ENCODE measurements at places on chromosomes 5 and 9.

DNA sequence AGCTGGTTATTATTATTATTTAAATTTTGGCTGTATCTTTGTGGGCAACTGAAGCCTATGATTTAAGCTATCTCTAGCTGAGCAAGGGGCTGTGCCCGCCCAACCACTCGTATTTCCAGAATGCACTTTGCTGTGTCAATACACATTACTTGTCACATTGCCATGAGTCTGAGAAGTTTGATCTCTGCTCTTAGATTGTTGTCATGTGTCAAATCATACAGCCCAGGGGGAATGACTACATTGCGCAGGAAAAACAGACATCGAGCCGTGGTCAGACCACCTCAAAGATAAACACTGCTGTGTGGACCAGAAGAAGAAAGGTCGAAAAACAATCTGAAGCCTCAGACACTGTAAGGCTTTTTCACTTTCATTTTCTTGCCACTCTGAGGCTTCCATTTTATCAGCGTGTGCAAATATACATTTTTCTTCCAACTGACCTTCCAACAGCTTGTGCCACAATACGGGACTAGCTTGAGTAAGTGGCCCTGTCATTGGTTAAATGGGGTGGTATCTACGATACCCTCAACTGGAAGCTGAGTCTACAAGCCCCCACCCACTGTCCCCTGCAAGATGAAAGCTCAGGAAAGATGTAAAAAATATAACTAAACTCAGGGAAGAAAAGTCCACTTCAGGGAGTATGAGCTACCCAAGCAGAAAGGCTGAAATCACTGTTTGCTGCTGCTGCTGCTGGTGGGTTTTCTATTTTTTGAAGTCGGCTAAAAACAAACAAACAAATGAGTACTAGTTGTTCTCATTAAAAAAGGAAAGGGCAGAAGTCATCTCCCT is 603.0 kb downstream of the BNC2 start:
- no peak for DNase-seq

GRCh38 chr5:112165399-112165798 is 253.7 kb downstream of the EPB41L4A start:
- DNase-seq = no peak

- no peak for DNase-seq
These were observed 225.9 kb downstream of the VPS13A start for GRCh38 chr9:77403239-77403638.

- DNase-seq = no peak
These were observed 9.7 kb upstream of the SUSD3 start for GRCh38 chr9:93048566-93049448.

GRCh38 chr5:25619273-25619672 is 974.5 kb upstream of the CDH10 start:
- DNase-seq = no peak

GRCh38 chr9:128497824-128498610 is 6.5 kb upstream of the GLE1 start:
- DNase-seq = no peak

DNA sequence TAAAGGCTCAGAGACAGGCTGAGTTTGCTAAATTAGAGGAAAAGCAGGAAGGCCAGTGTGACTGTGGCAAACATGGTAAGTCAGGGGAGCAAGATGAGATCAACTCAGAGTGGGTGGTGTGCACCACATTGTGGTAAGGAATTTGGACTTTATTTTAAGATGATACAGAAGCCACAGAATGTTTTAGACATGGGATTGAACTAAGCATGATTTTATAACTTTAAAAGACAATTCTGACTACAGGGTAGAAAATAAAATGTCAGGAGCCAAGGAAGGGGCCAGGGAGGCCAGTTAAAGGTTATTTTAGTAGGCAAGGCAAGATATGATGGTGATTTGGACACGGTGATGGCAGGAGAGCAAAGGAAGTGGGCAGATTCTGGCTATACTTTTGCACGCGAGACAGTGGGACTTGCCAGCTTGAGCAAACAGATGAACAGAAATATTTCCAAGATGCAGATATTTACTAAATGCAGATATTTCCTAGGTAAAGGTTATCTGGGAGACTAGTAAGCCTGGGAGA is 53.9 kb downstream of the TSSK1B start:
- no peak for DNase-seq

Data from HAP-1 (cell line).